ENCODE measurements at places on chromosomes 7 and 10.

- DNase-seq, result no peak
Measured at GRCh38 chr10:17035446-17035845, 94.2 kb downstream of the CUBN start.

DNA sequence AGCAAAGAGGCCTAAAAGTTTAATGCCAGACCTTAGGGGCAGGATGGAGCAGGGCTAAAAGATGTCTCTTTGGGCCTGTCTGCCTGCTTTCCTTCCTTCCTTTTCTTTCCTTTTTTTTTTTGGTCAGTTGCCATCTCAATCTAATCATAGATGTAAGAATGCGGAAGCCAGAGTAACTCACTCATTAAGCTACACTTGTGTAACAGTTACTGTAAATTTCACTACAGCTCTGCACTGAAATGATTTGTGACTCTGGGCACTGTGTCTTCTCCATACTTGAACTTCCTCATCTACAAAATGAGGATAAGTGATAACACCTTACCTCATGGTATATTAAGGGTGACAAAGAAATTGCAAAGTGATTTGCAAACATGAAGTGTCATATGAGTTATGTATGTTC lies 75.5 kb upstream of the AGK start:
- no peak for DNase-seq

DNA sequence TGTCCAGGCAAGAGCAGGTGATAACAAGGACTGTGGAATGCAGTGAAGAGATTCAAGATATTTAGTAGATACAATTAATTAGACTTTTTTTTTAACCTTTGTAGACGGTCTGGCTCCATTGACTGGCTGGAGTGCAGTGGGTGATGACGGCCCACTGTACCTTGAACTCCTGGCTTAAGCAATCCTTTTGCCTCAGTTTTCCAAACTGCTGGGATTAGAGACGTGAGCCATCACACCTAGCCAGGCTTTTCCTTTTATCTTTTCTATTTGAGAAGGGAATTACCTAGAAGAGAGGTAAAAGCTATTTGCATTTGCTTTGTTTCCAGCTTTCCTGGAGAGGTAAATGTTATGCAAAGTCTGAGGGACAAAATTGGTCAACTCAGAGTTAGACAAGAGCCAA lies 213.0 kb upstream of the MAGI2 start:
- DNase-seq, result no peak

GRCh38 chr10:4028027-4028471 lies 243.0 kb upstream of the KLF6 start:
- no peak for DNase-seq

GRCh38 chr10:47167591-47167990 lies 132.4 kb upstream of the GDF10 start:
- DNase-seq, result no peak

DNA sequence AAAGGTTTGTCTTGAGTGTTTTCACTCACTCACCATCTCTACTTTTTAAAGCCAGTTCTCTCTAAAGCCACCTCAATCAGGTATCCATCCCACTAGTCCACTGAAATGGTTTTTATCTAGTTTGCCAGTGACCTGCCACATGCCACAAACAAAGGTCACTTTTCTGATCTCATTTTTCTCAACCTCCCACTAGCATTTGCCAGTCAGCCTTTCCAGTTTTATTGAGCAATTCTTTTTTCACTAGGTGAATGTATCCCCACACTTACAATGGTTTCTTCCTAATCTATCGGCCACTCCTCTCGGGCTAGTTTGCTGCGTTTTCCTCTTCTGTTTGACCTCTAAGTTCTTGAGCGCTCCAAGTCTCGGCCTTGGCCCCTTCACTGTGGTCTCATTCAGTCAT lies 44.9 kb upstream of the ARL4A start:
- no peak for DNase-seq

DNA sequence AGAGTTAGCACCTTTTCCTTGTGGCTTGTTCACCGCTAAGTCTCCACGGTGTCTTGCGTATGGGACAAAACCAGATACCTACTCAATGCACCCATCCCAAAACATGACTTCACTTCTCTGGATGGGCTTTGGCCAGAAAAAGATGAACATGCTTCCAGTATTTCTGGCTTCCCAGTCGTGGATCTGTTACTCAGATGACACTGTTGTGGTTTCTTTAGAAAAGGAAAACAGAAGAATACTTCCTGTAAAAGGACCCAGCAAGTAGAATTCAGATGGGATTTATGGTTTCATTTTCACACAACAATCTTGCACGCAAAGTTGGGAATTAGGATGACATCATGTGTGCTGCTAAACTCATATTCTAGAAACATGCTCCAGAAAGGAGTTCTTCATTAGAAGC lies 216.7 kb downstream of the ADAM12 start:
- no peak for DNase-seq

GRCh38 chr7:138478499-138478908 lies 18.4 kb downstream of the TRIM24 start:
- DNase-seq, result no peak

GRCh38 chr7:117873310-117874190 lies at the start of gene CTTNBP2:
Gene CTTNBP2, minus strand, starts transcription at chr7:117873441. Its CDS starts 26 bp downstream, at chr7:117873415.
- no peak for DNase-seq

GRCh38 chr7:79046061-79046460 lies 407.4 kb downstream of the MAGI2 start:
- no peak for DNase-seq

DNA sequence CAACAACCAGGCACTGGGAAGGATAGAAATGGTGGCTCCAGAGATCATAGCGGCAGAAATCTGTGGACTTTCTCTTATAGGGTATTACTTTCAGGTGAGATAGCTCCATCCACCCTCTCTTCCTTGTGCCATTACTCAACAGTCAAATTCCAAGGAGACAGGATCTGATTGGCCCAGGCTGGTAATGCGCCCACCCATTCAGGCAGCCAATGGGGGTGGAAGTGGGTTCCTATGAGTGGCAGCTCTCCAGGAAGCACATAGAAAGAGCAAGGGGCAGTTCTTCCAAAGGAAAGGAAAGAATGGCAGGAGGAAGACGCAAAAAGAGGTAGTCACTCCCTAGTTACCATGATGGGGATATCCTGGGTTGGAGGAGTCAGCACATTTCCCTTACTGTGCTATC lies 94.4 kb downstream of the STRA8 start:
- no peak for DNase-seq

All from activated CD8-positive, alpha-beta memory T cell treated with anti-CD3 and anti-CD28 coated beads for 48 hours (primary cell).